RPMI7951 (cell line): ENCODE measurements at places on chromosomes 6 and 20.

DNA sequence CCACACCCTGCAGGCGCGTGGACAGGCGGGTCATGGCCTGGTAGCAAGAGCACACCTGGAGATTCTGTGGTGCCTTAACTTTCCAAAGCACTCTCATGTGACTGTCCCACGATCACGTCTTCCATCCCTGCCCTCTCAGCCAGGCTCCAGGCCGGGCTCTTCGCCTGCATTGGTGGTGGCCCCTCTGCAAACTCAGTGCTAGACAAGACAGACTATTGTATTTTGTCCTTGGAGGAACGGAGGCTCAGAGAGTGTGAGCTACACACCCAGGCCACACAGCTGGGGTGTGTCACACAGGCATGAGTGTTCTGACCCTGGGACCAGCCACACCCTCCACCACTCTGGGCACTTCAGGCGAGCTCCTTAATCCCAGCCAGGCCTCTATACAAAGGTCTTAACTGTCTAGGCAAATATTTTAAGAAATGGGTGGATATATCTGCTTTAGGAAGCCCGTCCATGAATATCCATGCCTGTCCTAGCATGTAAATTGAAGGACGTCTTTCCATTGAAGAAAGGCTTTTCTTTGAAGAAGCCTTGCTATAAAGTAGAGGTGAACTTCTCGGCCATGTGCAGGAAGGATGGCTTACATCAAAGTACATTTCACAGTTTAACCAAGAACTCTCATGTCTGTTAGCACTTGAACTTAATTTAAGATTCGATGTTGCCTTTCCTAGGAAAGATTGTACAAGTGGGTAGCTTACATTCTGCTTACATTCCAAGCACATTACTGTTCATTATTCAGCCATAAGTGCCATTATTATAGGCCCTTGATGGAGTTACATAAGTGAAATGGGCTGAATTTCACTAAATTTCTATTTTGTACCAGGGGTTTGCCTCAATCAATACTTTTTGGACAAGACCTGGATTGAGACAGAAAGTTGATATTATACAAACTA lies 263.9 kb downstream of the DLL1 start:
- peak; percentile 36 for DNase-seq

GRCh38 chr6:12000174-12000573 lies 11.9 kb upstream of the HIVEP1 start:
- no peak for DNase-seq

DNA sequence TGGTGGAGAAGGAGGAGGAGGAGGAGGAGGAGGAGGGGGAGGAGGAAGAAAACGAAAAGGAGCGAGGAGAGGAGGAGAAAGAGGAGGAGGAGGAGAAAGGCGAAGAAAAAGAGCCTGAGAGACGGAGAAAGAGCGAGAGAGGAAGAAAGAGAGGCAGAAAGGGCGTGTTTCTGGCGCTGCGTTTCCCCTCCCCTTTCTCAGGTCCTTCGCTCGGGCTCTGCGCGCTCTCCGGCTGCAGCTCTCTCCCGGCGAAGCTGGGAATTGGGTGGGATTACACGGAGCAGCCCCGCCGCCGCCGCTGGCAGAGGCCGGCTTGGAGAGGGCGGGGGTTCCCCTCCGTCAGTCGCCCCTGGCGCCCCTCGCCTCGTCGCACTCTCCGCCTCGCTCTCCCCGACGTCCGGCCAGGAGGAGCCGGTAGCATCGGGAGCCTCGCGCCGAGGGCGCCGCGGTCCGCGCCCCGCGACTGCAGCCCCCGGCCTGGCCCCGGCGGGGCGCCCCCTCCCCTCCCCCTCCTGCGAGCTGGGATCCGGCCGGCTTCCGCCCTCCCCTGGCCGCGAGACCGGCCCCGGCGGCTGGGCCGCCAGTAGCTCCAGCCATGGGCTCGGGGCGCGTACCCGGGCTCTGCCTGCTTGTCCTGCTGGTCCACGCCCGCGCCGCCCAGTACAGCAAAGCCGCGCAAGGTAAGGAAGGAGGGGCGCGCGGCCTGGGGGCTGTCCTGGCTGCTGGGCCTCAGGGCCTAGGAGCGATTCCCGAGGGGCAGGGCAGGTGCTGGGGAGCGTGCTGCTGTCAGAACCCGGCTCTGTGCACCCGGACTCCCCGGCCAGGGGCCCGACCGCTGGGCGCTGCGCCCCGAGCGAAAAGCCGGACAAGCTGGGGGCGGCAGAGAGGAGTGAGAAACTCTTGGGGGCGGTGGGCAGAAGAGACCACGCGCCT lies at the start of gene SCUBE3:
Gene SCUBE3, plus strand, starts transcription at position 133 of the 933 bp plus-strand sequence. Its CDS starts 463 bp downstream, at position 596.
- DNase-seq = no peak

GRCh38 chr6:27250277-27251111 lies 3.0 kb downstream of the PRSS16 start:
- no peak for DNase-seq

DNA sequence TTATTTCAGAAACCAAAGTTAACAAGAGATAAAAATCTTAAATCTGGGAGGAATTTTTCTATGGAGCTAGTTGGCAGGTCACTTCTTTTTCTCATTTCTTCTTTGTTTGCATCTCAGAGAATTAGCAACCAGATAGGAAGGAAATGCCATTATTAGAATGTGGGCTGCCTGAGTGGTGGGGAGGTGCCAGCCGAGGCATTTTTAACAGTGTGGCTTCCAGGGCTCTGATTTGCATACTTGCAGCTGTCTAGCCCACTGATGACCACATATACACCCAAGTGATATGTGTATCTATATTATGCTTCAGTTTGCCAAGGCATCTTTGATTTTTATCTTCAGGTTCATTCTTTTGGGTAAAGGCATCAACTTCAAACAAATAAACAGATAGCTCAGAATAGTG lies 206.7 kb downstream of the CLIC5 start:
- no peak for DNase-seq

GRCh38 chr6:111201764-111202163 lies 114.5 kb downstream of the SLC16A10 start:
- no peak for DNase-seq

DNA sequence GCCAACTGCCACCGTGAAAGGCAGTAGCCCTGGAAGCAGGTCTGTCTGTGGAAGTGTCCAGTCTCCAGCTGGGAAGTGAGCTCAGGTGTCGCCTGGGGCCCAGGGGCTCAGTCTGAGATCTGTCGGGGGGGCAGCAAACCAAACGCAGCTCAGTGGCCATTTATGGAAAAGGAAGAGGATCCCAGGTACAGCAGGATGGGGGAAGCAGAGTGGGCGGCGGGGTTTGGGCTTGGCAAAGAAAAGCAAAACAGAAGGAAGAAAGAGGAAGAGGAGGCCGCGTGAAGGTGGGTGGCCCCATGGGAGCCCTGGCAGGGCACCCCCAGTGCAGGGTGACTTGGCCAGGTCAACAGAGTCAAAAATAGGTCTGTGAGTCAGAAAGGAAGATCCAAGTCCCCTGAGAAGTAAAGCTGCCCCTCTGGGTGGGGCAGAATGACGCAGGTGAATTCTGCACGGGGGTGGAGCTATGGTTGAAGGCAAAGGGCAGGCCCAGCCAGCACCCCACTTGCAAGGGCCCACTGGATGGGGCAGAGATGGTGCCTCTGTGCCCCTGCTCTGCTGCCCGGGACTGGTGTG lies 5.3 kb downstream of the PXDC1 start:
- DNase-seq = no peak

GRCh38 chr20:22411627-22412450 lies 172.5 kb downstream of the FOXA2 start:
- DNase-seq = peak; percentile 90

GRCh38 chr6:27591699-27592480 lies 119.0 kb upstream of the ZNF184 start:
- DNase-seq = peak; percentile 54

GRCh38 chr20:61528591-61528990 lies 276.5 kb downstream of the CDH4 start:
- no peak for DNase-seq

DNA sequence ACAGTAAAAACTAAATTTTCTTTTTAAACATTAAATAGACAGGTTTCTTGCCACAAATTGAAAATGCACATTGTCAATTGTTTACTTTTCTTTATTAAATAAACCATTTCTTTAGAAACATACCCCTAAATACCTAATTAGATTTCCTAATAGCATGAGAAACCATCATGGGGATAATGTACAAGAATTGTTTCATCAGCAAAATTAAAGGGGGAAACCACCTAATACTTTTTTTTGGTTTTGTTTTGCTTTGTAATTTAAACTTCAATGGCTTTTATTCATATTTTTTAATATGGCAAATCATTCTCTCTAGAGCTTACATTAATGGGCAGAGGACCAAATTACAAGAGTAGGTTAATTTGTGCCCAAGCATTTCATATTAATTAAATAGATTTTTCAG lies 987.9 kb downstream of the EPHA7 start:
- no peak for DNase-seq

- no peak for DNase-seq
Measured at GRCh38 chr6:152423216-152424103, 213.7 kb downstream of the SYNE1 start.

GRCh38 chr20:46311719-46312074 lies 3.4 kb upstream of the CDH22 start:
- DNase-seq = no peak

DNA sequence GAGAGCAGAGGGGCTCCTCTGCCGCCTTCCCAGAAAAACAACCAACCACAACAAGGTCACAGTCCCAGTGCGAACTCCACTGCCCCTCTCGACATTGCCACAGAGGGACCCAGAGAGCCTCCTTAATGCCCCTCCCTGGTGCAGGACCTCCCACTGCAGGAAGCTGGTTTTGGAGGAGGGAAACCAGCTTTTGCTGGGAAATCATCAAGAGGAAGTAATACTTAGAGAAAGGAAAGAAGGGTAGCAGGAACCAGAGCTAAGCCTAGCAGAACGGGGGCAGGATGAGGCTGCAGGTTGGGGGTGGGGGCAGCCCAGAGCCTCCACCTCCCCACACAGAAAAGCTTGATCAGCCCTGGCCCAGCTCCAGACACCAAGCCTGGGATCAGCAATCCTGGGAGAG lies 37.7 kb upstream of the SIRPA start:
- DNase-seq = no peak

GRCh38 chr20:20426655-20426907 lies 58.7 kb downstream of the INSM1 start:
- DNase-seq = no peak

GRCh38 chr6:162528538-162528937 lies 199.0 kb downstream of the PRKN start:
- DNase-seq = no peak

- DNase-seq = no peak
Measured at GRCh38 chr6:37205997-37206340, 36.0 kb downstream of the PIM1 start.

DNA sequence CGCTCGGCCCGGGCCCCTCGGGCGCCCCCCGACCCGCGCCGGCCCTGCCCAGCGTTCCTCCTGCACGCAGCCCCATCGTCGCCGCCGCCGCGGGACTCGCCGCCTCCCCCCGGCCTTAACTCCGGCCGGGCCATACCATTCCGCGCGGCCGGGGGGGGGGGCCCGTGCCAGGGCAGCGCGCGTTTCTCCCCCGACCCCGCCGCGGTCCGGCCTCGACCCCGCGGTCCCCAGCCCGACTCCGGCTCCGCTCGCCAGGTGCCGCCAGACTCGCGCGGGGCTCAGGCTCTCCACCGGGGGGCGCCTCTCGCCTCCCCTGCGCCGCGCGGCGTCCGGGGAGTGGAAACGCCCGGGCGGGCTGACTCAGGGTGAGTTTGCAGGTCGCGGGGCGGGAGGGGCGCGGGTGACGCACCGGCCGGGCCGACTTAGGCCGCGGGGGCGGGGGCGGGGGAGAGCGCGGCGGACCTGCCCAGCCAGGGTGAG lies at the start of gene SRXN1:
Gene SRXN1, minus strand, starts transcription at position 91 of the 480 bp plus-strand sequence. Its CDS starts 15 bp downstream, at position 76.
- DNase-seq = peak; percentile 95

- DNase-seq = no peak
Measured at GRCh38 chr6:134394905-134395304, 77.0 kb upstream of the SGK1 start.

DNA sequence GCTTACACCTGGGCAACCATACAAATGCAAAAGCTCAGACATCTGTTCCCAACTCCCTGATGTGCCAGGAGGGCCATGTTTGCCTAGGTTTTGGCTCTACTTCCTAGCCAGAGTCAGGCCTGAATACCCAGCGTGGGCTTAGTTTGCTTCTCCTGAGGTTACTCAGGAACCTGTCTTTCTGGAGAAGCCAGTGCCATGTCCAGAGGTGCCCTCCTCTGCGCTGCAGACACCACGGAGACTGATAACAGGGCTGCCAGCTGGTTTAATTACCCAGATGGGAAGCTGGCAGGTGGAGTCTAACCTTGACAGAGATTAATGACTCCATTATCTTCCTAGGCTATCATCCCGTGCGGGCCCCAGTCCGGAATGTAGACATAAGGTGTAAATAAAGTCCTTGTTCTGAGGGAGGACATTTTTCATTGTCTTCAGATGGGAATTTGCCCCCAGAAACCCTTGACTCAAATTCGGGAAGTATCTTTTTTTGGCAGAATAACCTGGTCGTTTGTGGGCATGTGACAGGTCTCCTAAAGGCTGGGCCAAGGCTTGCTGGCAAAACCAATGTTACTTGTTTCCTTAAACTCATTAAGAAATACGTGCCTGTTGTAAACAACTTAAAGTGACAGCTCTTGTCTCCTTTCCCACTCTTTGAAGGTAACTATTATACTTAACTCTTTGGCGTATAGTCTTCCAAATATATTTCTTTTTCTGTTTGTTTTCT lies 29.2 kb upstream of the ZNFX1 start:
- DNase-seq = no peak

GRCh38 chr20:32291166-32291565 lies 13.7 kb downstream of the KIF3B start:
- no peak for DNase-seq

GRCh38 chr6:153493501-153493900 lies 362.4 kb upstream of the RGS17 start:
- DNase-seq = no peak

DNA sequence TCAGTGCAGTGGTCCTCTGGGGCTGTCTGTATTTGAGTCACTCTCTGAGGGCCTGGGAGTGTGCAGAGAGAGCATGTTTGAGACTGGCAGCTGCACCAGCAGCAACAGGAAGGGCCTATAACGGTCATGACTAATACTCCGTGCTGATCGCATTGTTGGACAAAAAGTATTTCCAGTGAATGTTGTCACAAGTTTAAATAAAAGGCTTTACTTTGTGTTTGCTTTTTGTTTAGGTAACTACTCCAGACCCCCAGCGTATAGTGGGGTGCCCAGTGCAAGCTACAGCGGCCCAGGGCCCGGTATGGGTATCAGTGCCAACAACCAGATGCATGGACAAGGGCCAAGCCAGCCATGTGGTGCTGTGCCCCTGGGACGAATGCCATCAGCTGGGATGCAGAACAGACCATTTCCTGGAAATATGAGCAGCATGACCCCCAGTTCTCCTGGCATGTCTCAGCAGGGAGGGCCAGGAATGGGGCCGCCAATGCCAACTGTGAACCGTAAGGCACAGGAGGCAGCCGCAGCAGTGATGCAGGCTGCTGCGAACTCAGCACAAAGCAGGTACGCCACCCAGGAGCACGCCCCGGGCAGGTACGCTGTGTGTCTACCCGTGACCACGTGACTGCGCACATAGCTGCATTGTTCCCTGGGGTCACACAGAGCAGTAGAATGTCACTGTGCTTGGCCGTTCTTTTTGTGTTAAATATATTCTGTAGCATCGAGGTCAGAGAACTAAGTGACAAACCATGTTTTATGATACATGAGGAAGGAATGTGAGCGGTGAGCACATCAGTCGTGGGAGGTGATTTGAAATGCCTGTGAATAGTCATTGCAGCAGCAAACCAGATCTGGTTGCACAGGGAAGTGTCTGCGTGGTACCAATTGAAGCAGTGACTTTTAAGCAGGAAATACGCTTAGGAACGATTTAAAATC lies 174.7 kb downstream of the TMEM242 start:
- DNase-seq = peak; percentile 96

GRCh38 chr6:107689190-107689589 lies 134.9 kb downstream of the SCML4 start:
- no peak for DNase-seq

GRCh38 chr6:160679402-160679769 lies 15.3 kb upstream of the LPA start:
- no peak for DNase-seq
